ENCODE measurements at places on chromosomes 2 and 18.

GRCh38 chr2:187906021-187906420 is 351.8 kb upstream of the TFPI start:
- DNase-seq = no peak

- DNase-seq = no peak
These were observed 47.0 kb downstream of the KIF5C start for GRCh38 chr2:148922062-148922461.

DNA sequence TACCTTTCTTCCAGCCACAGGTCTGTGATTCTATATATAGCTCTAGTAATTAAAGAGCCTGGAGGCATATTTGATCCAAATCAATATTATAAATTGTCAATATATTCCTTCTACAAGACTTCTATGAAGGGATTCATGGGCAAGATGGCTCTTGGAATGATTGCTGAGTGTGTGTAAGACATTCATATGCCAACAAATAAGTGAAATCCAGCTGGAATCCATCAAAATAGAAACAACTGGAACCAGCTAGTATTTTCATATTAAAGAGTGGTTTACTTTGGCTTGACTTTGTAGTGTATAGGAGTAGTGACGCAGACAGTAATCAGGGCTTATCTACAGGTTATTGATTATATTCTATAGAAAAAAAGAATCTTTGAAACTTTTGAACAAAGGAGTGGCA is 83.4 kb downstream of the CALCRL start:
- DNase-seq = no peak

GRCh38 chr2:181552808-181553207 is 95.6 kb downstream of the ITGA4 start:
- peak; percentile 18 for DNase-seq

DNA sequence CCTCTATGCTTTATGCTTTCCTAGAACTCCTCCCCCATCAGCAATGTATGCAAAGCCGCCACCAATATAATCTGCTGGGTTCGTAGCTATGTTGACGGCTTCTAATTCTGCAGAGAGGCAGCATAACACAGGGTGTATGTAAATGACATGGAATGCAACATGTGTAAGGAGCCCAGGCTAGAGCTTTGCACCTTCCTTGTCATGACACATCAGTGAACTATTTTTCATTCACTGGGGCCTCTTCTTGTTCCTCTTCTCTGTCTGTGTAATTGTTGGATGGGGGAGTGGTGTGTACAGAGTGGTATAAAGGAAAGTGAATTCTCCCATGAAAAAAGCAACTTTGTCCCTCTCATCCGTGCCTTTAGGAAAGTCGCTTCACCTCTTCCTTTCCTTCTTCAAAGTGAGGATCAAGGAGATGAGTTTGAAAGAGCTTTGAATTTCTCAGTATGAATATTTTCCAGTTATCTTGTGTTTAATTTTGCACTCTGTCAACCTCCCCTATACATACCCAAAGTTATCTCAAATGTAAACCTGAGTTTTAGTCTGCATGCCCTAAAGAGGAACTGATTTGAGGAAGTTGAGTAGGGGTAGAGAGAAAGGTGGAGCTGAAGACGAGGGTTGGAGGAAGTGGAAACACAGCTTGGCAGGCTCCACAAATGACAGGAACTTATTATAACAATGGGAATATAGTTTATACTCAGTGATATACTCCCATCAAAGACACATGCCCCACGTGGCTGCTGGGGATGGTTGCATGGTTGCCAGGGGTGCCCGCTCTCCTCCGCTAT is 74.9 kb upstream of the ARL4C start:
- DNase-seq = no peak

DNA sequence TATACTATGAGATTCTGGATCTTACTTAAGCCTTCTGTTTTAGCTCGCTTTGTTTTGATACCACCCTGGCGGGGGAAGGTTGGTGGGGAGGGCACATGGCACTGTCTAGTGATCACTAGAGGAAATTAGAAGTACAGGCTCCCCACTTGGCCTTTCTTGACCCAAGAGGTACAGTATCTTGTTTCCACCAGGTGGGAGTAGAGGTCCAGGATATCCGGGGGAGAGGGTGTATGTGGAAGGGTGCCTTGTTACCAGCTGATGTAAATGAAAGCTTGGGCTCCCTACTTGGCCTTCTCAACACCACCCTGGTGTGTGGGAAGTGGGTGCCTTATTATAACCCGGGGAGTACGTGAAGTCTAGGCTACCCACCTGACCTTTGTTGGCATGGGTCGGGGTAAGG is 7.5 kb downstream of the GALNT1 start:
- no peak for DNase-seq

DNA sequence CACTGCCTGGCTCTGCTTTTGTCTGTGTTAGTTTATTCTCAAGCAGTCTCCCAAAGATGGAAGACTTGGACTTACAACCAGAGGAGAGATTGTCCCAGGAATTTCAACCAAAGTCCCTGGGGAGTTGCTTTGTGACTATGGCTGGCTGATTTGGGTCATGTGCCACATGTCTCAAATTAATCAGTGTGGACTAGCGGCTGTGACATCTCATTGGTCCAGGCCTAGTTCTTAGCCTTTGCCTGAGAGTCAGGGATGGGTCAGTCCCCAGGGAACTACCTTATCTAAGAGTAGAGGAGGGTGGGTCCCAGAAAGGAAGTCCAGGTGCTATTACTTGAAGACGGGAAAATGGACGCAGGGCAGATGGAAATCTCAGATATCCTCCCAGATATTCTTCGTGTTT is 217.1 kb downstream of the ACKR3 start:
- DNase-seq = no peak

DNA sequence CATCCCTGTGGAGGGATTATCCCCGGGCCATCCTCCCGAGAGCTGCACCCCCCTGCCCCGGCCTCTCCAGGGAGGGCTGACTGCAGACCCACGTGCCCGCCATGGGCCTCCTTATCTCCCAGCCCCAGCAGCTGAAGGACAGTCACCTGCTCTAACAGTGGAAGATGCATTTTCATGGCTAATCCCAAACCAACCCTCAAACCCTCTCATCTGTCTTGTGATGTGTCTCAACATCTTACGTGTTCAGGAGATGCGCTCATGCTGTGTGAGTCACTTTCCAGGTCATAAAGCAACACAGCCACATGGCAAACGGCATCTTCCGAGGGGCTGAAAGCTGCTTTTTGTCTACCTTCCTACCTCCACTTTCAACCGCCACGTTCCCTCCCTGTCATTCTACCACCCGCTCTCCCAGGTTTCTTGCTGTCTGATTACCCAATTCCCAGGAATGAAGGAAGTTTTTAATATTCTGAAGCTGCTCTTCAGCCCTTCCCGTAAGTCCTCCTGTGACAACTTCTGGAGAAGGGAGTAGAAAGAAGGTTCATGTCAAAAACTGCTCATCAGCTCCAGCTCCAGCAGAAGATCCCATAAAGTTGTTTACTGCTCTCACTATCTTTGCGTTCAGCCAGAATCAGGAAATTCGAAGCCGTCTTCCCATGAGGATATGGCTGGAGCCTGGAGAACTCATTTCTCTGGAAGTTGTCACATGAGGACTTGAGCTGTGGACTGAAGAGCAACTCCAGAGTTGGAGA is 54.5 kb downstream of the MBP start:
- DNase-seq = peak; percentile 41

DNA sequence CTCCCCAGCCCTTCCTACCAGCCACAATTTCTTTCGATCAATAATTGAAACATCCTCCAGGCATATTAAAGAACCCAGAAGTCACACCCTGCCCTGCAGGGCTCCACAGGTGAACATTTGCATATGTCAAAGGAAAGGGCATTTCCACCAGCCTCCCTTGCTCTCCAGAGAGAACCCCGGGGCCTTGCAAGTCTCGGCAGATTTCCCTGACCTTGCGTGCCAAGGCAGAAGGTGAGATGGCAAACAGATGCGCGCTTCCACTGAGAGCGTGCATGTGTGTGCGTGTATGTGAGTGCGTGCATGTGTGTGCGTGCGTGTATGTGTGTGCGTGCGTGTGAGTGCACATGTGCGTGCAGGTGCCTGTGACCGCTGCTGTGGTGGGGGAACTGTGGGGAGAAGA is 120.3 kb downstream of the INO80D start:
- peak; percentile 23 for DNase-seq

DNA sequence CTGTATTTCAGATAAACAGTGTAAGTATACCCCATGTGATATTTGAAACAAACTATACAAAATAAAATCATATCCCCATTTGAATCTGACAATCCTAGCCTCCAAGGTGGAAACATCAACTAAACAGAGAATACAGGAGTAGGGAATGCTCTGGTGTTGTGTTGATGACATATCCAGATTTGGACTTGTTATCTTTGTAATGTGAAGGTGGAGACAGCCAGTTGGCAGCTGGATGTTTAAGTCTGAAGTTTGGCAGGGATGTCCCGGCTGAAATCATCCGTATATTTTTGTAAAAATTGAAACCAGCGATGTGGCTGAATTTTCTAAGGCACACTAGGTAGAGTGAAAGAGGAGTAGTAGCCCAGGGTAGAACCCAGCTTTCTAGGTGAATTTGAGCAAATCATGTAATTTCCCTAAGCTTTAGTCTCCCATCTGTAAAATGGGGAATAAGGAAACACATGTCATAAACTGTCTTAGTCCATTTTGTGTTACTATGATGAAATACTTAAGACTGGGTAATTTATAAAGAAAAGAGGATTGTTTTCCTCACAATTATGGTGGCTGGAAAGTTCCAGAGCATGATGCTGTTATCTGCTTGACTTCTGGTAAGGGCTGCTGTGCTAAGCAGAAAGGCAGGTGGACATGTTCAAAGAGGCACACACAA is 246.6 kb upstream of the APCDD1 start:
- no peak for DNase-seq

DNA sequence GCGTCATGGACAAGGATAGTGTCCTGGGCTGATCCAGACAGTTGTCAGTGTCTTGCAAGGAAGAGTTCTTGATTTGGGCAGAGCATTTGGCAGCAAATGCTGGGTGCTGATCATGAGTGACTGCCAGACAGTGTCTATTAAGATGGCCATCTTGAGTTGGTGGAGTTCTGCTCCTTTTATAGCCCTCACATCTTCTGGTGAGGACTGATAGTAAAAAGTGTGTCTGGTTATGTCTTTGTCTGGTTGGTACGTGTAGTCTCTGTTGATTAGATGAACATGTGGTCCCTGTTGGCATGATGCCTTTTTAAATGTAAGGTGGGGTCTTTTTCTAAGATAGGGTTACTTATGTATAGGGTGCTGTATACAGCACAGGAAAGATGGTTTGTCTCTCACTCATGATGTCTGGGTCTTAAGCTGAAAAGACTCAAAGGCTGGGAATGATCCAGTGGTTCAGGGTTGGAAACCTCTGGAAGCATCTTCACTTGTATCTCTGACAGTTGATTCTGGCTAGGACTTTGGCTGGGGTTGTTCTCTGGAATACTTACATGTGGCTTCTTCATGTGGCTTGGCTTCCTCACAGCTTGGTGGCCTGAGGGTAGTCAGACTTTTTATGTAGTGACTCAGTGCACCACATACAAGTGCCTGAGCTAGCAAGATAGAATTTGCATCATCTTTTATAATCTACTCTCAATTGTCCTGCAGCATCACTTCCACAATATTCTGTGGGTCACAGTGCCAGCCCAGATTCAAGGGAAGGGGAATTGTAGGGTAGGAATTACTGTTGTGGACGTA is 11.8 kb downstream of the MTX2 start:
- peak; percentile 42 for DNase-seq

GRCh38 chr2:2291500-2292260 is 39.4 kb downstream of the MYT1L start:
- DNase-seq = no peak

DNA sequence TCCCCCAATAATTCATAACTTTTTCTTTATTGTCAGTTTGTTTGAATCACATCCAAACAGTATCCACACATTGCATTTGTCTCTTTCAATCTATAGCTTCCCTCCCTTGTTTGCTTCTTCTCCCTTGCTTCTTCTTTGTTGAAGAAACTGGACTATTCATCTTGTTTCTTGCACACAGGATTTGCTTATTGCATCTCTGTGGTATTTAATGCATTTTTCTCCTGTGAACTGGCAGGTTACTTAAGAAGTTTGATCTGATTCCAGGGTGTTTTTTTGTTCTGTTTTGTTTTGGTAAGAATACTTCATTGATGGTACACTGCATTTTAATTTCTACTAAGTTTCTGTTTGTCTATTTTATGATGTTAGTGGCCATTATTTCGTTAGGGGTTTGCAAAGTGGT is 166.8 kb downstream of the CAMKMT start:
- peak; percentile 58 for DNase-seq

DNA sequence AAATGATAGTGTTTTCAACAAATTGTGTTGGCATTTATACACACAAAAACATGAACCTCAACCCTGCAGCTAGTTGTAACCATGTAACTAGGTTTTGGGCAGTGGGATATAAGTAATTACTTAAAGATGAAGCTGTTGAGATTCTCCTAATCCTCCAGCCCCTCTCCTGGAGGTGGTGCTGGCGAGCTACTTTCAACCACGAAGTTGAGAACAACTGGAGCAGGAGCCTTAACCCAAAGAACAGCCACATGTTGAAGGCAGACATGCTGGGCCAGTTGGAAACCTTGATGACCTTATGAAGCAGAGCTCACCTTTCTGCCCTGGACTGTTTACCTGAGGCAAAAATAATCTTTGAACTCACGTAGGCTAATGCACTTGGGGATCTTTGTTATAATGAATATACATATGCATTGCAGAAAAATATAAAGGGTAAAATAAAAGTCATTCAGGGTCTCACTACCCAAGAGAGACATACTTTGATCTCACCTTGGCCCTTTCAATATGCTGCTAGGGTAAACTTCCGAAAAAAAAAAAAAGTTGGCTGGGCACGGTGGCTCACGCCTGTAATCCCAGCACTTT is 89.6 kb upstream of the NPAS2 start:
- peak; percentile 85 for DNase-seq

DNA sequence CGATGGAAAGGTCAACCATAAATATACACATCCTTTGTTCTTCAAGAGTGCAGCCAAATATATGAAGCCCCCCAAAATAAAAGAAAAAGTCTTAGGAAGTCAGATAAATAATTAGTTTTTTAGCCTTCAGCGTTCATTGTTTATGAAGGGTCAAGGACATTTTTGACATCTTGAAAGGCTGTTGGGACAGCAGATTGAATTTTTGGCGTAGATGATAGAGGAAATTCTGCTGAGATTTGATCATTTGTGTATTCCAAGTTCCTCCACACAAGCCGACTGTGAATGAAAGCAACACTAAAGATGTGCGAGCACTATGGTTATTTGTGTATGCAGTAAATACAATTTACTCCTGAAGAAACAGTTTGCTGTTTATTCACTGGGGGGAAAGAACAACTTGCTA is 177.8 kb upstream of the PARD3B start:
- no peak for DNase-seq

- peak; percentile 14 for DNase-seq
These were observed 88.2 kb upstream of the MCFD2 start for GRCh38 chr2:47003641-47004427.

DNA sequence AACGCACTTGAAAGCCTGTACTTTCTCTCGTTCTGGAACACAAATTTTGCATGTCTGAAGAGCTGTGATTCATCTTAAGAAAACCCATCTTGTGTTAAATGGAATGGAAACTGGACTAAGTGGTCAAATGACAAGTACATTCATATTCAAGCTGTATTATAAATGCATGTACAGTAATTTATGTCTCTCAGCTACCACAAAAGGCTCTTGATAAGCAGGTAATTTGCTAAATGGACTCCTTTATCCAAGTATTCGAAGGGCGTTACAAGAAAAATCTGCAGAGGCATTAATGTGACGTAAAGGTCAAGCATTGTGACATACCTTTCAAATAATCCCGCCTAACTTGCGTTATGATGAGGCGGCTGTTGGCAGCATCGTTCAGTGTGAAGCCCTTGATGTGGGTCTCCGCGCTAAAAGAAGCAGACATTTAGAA is 66.6 kb downstream of the ABCG8 start:
- no peak for DNase-seq

Measured in MCF 10A (cell line).